Fibroblast of upper back skin (primary cell): ENCODE measurements at places on chromosomes 3 and 15.

- DNase-seq, result peak; percentile 11
These were observed 1.2 kb upstream of the ADCY5 start for GRCh38 chr3:123449997-123450604.

- no peak for DNase-seq
These were observed 247.4 kb downstream of the SHOX2 start for GRCh38 chr3:157858821-157859220.

- peak; percentile 25 for DNase-seq
These were observed 63.1 kb downstream of the TBL1XR1 start for GRCh38 chr3:177133860-177134815.

GRCh38 chr15:99239545-99240198 lies 9.7 kb downstream of the TTC23 start:
- DNase-seq, result no peak

GRCh38 chr3:46102059-46102779 lies 74.9 kb upstream of the XCR1 start:
- DNase-seq, result no peak

GRCh38 chr3:79354179-79354688 lies 413.6 kb downstream of the ROBO1 start:
- peak; percentile 27 for DNase-seq

DNA sequence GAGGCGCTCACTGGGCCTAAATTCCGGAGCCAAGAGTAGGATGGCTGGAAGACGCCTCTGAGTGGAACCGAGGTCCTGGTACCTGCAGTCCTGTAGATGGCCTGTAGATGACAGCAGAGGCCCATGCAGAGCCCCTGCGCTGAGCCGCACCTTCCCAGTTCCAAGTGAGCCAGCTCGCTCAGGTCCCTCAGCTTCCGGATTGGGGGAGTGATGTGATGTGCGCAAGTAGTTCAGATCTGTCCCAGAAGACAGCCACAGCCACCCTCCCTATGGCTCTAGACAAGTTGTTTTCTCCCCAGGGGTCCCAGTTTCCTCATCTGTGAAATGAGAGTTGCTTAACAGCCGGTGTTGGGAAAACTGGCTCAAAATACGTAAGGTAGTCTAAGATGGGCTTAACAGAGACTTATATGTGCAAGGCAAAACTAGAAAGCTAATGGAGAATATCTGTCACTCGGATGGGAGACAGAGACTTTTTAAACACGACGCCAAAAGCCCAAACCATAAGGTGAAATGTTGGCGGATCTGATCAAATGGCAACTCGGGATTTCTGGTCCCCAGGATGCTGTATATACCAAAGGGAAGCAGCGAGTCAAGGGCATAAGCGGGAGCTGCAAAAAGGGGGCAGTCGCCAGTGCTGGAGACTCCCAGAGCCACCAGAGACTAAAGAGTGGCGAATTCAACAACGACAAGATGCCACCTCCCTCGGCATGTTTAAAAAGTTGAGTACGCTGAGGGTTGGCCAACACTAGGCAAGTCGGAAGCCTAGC lies 765 bp upstream of the MAPKAPK3 start:
- peak; percentile 77 for DNase-seq

GRCh38 chr3:61439122-61439458 lies 122.3 kb upstream of the PTPRG start:
- no peak for DNase-seq

GRCh38 chr3:195061756-195062655 lies 209.0 kb downstream of the XXYLT1 start:
- no peak for DNase-seq

GRCh38 chr3:119637679-119638477 lies 22.5 kb downstream of the POPDC2 start:
- peak; percentile 95 for DNase-seq

DNA sequence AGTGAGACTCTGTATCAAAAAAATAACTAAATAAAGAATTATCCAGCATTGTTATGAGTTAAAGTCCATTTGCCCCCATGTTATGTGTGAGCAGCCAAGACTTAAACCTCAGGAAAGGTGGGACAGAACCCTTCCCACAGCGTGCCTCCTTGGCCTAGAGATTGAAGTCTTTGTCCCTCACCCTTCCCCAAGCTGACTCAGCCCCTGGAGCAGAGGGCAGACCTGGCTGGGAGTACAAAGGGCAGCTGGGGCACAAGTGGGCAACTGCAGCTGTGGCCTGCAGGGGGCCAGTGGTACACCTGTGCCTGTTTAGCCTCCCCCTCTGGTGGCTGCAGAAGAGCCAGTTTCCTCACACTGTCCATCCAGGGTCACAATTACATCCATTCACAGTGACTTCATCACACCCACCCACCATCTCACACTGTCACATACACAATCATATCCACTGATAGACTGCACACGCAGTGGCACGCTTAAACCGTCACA lies 940 bp upstream of the ACY1 start:
- no peak for DNase-seq
